Activated naive CD8-positive, alpha-beta T cell treated with anti-CD3 and anti-CD28 coated beads for 36 hours (primary cell): ENCODE measurements at places on chromosomes 3 and 15.

DNA sequence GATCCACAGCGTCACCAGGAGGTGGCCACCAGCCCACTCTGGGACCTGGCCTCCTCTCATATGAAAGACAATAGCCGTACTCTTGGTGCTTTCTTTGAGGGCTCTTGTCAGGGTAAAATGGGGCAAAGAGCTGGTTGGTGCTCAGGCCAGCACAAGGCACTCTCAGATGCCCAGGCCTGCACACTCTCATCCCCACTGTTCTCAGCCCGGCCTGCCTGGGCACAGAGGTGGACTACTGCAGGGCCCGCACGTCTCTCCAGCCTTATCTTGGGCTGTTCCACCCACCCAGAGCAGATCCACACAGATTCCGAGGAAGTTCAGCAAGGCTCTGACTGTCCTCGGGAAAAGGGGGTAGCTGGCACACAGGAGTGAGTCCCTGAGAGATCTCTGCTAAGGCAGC lies 122.8 kb upstream of the PRR20G start:
- no peak for DNase-seq

DNA sequence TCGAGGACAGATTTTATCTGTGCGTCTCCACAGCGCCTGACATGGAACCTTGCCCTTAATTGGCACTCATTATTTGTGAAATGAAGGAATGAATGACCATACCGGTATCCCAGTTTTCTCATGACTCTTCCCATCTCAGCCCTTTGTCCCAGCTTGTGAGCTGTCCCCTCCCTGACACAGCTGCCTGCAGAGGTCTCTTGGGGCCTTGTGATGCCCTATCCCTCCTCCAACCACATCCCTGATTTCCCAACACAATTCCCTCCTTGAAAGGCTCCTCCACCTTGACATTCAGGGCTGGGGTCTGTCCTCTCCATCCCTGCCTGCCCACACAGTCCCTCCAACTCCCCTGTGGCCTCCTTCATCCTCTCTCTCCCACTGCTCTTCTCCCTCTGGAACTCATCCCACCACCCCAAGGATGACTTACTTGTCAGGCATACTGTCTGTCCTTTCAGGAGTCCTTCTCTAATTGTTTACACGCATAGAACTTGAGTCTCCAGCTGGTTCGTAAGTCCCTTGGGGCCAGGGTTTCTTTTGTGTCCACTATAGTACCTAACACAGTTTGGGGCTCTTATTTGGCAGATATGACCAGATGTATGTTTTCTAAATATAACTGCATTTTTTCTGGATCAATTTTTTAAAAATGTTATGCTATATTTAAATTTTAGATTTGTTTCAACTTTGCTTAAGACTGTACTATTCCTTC lies 35.6 kb upstream of the FILIP1L start:
- no peak for DNase-seq

GRCh38 chr3:187914231-187914630 lies 169.0 kb upstream of the BCL6 start:
- DNase-seq = no peak

DNA sequence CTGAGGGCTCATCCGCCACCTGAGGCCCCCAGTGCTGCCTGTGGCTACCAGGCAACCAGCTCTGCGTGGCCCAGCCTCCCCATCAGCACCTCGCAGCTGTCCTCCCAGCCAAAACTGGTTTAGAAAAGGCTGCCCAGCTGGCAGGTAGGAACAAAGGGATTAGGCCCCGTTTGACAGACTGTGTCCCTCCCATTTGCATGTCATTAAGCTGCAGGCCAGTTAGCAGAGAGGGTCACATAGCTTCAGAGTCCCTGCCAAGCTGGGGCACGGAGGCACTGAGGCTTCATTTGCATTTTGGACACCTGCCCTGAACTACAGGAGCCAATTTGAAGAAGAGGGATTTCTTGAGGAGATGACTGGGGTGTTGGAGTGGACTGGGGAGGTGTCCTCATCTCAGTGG lies 177.9 kb downstream of the TLE3 start:
- DNase-seq = no peak

- no peak for DNase-seq
Measured at GRCh38 chr3:118761291-118761606, 273.4 kb downstream of the IGSF11 start.

DNA sequence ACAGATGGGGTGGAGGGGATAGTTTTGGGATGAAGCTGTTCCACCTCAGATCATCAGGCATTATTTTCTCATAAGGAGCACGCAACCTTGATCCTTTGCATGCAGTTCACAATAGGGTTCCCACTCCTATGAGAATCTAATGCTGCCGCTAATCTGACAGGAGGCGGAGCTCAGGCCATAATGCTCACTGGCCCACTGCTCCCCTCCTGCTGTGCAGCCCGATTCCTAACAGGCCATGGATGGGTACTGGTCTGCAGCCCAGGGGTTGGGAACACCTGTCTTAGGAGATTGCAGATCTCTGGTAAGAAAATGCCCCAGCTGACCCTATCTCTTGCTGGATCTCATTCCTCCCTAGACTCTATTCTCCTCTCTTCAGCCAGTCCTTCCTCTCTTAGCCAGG lies 6.8 kb downstream of the CSTA start:
- no peak for DNase-seq
